ENCODE measurements at places on chromosomes 3 and 15.

DNA sequence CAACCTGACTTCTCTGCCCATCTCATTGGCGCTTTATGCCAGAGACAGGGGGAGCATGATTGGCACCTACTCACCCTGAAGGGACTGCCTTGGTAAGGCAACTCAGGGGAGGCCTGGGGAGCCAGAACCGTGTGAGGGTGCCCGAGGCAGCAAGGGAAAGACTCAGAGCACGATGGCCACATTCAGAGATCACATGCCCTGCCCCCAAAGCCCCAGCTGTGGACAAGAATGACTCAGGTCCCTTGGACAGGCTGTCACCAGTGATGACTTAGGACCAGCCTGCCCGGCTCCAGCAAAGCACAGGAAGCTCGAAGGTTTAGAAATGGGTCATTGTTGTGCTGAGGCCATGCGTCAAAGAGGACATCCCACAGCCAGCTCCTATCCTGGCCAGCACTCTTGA is 49.1 kb upstream of the LIMD1 start:
- no peak for DNase-seq

GRCh38 chr3:119579366-119580066 is at the start of gene ADPRH:
Gene ADPRH, plus strand, starts transcription at chr3:119579492. Its CDS starts 2,678 bp downstream, at chr3:119582170.
- peak; percentile 94 for DNase-seq

GRCh38 chr15:89322822-89323221 is 11.8 kb downstream of the POLG start:
- no peak for DNase-seq

DNA sequence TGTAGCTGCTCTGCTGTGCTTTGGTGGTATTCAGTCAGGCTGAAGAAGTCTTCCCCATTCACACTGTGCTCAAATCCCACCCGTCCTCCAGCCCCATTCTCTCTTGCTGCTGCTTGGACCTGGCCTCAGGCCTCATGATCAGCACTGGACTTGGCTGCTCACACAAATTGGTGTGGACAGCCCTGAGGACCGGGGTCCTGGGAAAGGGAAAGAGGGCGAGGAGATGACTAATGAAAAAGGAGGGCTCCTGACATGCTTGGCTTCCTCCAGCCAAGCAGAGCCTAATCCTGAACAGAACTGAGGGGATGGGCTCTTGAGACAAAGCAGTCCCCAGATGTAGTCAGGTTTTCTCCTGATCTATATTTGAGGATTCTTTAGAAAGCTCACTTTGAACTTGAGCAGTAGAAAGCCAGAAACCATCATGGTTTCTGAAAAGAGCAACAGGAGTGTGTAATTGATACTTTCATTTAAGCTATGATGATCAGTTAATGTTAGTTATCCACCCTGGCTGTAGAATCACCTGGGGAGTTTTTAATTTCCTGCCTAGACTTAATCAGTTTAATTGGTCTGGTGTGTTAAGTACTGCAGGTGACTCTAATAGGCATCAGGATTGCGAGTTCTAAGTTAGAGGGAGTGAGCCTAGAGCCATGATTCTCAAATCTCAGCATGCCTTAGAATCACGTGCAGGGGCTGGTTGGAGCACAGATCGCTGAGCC is 79.4 kb upstream of the THBS1 start:
- DNase-seq: no peak

- DNase-seq: no peak
These were observed 164.3 kb upstream of the LRIG1 start for GRCh38 chr3:66665021-66665695.

GRCh38 chr3:172272698-172273097 is 175.6 kb downstream of the GHSR start:
- DNase-seq: no peak

DNA sequence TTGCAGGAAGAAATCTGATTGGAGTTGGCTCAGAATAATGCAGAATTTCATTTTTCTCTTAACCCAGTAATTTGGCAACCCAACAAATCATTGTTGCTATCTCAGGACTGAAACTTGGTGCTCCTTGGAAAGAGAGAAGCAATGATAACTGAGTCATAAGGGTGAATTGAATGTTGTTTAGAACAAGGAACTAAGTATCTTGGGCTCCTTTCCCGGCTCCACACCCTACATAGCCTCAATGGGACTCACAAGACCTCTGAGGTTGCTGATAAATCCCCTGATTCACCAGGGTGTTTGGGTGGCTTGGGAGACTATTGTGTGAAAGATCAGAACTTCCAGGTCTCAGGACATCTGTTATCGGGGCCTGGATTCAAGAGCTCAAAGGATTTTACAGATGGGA is 7.8 kb upstream of the RAB8B start:
- no peak for DNase-seq

Data from spleen (tissue), 13 donors.